ENCODE measurements at places on chromosomes 1 and 21.
A peak's percentile ranks its signal among the peaks of the same experiment; 100 is the strongest.

- no peak for DNase-seq
These were observed 13.5 kb downstream of the EFCAB14 start for GRCh38 chr1:46705408-46705807.

DNA sequence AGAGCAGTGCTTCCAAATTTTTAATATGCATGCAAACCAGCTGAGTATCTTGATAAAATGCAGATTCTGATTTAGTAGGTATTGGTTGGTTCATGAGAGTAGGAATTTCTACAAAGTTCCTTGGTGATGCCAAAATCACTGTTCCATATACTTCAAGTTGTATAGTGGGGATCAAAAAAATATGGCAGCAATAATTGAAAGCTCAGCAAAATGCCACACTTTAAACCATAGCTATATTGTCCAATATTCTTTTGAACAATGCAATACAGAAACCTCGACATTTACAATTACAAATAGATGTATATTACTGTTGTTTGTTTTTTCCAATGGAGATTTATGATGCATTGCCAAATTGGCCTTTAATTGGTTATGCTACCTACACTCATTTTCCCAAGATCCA is 55.7 kb upstream of the NCAM2 start:
- DNase-seq, result no peak

- DNase-seq, result no peak
These were observed 9.0 kb downstream of the ARHGEF16 start for GRCh38 chr1:3463408-3463863.

DNA sequence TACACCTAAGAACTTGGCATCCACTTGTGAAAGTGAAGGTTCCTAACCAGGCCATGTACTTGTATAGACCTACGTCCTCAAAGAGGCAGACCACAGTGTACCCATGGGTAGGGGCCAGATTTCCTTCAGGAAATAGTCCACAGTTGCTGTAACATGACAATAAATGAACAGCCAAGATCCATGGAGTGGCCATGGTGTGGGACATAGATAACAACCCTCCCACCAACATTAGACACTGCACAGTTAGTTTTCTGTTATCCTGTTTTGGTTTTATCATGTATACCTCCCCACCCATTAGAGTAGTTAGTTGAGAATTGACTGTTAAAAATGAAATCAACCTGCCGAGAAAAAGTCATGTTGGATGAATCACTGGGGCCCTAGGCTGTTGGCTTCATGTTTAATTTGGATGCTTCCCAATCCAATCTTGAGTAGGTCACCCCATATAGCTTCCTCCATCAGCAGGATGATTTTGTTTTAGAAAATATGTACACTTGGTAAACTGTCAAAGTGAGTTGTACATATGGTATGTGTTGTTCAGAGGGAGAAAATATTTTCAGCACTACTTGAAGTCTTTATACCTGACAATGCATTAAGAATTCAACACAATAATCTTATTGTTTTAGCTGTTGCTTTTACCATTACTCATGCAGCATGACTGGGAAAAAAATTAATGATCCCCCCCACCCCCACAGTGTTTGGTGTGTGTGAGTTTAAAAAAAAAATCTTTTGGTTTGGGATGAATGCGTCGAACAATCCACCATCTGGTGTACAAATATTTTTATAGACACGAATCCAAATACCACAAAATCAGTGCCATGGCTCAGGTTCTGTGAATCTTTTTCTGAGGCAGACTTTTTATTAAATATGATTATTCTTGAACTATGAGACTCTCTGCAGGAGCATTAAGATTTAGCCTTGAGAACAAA is 88.3 kb upstream of the ARHGAP29 start:
- DNase-seq, result no peak

GRCh38 chr21:21439761-21440160 is 441.6 kb downstream of the NCAM2 start:
- DNase-seq, result no peak

DNA sequence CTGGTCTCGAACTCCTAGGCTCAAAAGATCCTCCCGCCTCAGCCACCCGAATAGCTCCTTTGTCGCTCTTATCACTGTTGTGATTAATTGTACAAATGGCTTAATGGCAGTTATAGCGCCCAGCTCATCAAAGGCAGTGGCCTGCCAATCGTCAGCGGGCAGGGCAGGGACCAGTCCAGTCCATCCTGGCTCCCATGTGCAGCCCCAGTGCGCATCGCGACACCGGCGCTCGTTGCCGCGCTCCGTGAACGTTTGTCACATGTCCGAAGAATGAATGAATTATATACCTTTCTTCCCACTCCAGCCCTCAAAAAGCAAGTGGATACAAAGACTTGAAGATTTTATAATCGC is 18.4 kb downstream of the MTX1 start:
- DNase-seq, result peak; percentile 53

GRCh38 chr21:9750341-9751086 is 770.9 kb upstream of the TPTE start:
- DNase-seq, result no peak

DNA sequence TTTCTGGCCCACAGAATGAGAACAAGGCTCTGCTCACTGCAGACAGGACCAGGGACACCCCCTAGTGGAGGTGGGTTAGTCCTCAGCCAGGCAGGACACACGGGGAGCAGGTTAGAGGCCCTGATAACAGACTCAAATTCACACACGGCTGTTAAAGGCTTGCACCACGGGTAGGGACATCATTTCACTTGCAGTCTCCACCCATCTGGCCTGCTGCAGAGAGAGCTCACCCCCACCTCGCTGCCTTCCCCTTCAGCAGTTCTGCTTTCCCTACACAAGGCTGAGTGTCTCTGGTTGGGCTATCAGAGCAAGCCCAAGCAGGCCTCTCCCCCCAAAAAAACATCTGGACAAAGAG is 20.6 kb downstream of the MEF2D start:
- no peak for DNase-seq

DNA sequence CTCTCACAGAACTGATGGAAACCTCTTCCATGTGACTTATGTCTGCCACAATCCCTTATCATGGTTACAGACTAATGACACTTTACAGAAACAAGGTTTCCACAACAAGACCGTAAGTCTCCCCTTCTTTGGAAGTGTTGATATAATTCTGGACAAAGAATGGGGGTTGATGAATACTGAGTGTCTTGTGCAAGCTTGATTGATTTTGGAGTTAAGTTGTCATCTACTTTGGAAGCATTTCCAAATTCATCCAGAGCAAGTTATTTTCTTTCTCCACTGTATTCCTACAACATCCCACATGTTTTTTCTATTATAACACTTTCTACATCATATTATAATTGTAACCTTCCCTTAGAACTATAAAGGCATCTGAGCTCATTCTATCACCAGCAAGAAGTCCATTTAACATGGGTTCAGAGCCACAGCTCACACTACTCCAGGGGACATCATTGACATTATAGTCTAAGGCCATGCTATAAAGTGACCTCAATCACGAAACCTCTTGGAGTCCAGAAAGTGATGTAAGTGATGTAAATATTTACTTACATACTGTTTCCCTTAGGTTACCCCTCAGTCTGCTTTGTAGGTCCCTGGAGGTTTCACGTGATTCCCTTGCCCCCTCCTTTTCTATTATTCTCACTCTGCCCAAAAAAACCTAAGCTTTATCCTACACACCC is 125.7 kb upstream of the PBX1 start:
- DNase-seq, result no peak

GRCh38 chr21:16159971-16160350 is 430.2 kb downstream of the USP25 start:
- no peak for DNase-seq

DNA sequence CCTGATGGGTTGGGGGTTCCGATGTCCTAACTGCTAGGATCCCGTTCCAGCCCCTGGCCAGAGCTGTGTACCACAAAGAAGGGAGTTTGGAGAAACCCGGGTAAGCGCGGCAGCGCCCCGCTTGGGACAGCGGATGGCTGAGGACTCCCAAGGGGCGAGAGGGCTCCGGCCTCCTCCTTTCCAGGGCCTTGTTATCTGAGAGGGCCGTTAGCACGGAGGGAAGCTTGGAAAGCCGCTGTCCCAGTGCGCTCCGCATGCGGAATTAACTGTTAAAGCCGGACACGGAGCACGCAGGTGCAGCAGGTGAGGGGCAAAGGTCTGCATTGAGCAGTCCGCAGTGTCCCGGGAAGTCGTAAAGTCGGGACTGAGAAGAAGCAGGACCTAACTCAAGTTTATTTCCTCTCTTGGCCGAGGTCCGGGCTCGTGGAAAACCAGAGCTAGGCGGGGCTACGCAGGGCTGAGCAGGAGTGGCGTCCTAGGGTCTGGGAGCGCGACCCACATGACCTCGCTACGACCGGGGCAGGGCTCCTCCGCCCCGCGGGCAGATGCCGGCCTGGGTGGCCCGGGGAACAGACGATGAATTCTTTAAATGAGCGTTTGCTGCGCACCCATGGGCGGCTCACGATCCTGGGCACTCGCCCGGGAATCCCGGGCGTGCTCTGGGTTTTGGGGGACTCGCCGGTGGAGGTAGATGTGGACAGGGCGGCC is 4.5 kb downstream of the LHX4 start:
- no peak for DNase-seq

DNA sequence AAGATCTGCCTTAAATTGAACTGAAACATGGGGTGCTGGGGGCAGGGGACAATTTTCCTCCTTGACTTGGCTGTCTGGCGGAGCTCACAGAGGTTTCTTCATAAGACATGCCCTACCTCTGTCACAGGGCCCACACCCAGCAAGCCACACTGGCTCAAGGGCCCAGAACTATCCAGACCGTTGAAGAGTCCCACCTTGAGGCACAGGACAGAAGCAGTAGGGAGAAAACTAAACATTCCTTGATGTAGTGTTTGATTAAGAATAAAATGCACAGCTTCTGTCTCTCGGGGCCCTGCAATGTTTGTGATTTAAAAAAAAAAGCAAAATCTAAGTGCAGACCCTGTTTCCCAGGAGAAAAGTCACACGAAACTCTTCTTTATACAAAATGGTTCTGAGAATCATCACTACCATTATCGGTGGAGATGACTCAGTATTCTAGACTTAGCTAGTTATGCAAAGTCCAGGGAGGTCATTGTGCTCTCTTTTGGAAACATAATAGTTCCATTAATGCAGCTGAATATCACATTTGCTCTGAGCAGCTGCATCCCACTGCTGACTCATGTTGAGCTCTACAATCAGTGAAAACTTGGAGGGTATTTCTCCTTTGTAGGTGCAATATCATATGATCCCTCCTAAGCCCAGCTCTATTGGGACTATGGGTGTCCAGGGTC is 53.6 kb upstream of the DIRAS3 start:
- DNase-seq, result no peak

DNA sequence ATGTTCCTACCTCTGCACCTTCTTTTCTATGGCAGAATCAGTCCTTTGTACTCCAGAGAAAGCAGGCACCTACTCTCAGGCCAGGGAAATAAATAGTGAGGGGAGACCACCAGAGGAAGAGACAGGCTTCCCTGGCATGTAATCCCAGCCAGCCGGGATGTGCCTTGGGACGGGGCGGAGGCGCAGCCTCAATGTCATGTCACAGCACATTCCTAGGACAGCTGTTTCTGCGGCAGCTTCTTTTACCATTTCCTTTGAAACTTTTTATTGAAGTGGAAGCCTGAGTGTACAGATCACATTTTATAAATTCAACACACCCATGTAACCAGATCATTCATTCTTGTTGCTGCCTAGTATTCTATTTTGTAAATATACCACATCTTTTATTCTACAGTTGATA is 67.9 kb upstream of the ZNF326 start:
- no peak for DNase-seq

DNA sequence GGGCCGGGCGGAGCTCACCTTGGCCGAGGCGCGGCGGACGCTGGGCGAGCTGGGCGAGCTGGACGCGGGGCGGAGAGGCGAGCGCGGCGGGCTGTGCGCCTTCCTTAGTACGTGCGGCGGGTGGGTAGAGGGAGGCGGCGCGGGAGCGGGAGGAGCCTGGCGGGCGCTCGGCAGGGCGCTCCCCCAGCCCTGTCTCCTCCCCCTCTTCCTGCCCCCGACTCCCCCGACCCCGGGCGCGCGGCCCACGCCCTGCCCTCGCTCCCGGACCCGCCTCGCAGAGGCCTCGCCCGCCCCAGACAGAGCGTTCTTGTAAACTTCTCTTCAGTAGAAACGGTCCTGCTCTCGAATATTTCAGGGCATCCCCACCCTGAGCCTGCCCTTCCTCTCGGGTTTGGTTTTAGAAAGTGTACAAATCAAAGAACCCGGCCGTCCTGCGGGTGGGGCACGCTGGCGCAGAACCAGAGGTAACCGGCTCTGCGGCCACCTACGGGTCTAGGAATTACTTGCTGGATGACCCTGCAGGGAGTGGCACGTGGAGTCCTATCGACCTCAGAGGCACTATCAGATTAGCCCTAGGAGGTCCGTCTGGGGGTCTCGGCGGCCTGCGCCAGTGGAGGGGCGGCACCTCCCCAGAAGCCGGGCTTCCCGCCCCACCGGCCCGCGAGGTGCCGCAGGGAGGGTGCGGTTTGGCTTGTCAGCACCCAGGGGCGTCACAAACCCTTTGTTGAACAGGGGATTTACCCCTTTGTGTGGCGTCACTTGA is at the start of gene S100A10:
TSS of gene S100A10 (minus strand) at position 126 of the 763 bp plus-strand sequence. CDS start 7,629 bp downstream, outside the sequence.
- DNase-seq, result peak; percentile 39

GRCh38 chr1:189708674-189709073 is 769.0 kb downstream of the BRINP3 start:
- no peak for DNase-seq

DNA sequence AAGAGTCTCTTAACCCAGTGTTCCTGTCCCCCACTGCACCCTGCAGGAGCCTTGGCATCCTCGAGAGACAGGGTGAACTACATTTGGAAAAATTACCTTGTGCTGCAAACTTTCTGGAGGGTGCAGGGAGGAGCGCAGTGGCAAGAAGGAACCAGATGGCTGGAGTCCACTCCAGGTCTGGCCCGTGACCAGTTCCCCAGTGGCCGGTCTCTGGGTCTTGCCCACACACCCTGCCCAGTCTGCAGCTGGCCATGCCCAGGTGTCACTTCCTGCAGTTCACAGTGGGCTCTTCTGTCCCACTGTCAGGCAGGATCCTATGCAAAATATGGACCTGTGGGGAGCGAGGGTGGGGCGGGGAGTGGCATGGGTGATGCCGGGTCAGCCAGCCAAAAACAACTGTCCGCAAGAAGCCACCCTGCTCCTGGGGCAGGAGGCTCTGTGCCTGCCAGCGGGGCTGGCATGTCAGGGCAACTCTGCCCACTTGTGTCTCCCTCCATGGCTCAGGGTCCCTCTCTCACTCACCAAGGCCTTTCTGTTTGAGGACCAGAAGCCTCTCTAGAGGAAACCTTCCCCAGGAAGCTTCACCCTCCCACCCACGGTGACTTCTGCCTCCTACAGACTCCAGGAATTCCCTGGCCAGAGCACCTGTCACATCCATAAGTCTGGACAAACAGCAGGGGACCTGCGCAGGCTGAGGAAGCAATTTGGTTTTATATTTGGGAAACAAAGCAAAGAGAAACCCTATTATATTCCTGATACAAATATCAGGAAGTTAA is 55.6 kb downstream of the KIF21B start:
- DNase-seq, result no peak

All from NCI-H510A (cell line).